ENCODE measurements at places on chromosomes 11 and 22.

DNA sequence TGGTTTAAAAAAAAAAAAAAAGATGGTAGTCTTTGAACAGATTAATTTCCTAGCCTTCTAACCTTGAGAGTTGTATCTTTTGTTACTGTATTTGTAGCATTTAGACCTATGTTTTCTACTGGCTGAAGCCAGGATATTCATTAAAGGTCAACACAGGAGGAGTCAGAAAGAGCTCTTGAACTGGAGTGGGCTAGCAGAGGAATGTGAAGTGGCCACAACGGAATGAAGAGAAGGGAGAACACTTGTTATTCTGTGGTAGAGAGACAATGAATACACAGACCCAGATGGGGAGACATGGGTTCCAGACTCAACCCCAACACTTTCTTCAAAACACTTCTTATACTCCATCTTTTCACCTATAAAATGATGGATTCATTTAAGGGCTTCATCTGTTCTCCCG, 88.1 kb downstream of the RELT start:
- no peak for DNase-seq

DNA sequence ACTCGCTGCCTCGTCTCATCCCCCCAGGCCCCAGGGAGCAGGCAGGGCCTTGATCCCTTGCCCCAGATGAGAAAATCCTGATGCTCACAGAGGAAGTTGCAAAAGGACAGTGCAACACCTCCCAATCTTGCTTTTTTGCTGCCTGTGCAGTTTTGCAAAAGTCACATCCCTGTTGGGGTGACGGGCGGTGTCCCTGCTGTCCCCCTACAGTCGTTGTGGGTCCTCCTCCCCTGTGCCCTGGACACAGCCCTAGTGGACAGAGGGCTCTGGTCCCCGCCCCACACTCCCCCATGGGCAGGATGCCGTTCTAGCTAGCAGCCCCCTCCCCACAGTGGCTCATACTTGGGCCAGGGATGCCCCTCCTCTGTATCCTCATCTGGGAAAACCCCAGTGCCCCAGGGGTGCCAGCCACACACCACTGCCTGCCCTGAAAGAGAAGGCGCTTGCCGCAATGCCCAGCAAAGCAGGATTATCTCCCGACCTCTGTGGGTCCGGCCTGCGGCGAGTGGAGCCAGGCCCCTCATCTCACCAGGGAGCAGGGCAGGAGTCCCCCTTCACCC, 18.4 kb upstream of the CTSD start:
- peak; percentile 20 for DNase-seq

DNA sequence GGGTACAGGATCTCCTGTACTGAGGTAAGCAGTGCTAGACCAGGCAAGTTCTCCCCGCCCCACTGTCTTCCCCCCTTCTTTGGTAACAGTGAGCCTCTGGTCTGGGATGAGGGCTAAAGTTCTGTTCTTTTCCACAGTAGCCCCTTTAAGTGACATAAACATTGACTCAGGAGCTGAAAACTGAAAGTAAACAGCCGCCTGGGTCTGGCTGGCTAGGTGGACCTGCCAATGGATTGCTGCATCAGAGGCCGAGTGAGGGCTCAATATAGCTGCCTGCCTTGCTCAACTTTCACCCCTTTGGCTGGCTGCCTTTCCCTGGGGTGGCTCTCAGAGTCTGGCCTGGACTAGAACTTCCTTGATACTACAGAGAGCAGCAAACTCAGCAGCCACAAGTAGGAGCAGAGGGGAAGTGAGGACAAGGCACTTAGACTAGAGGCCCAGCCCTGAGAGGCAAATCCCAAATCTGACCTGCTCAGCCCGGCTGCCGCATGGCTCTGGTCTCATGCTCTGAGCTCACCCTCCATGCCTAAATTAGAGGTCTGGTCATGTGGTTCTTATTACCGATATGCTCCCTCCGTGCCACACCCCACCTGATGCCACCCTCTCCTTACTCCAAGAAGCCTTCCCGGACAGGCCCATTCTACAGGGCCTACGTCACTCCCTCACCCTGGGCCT, 9.6 kb upstream of the UCP3 start:
- no peak for DNase-seq

- no peak for DNase-seq
Measured at GRCh38 chr11:23280088-23280487, 419.8 kb upstream of the CCDC179 start.

DNA sequence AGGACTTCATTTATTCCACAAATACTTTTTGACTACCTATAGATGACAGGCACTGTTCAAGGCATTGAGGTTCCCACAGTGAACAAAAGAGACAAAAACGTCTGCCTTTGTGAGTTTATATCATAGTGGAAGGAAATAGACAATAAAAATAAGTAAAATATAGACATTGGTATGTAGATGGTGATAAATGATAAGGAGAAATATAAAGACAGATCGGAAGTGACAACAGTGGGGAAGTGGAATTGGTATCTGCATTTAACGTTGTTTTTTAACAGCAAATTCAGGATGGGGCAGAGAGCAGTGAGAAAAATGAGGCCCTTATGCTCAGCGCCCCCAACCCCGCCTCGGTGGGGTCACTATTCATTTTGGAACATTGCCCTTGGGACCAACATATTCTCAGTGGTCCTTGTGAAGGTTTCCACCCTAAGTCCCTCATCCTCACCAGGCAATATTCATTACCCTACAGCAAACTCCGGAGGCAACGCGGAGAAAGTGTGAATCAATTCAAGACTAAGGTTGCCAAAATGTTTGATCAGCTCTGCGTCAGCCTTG, 627 bp upstream of the PEX26 start:
- DNase-seq: no peak

DNA sequence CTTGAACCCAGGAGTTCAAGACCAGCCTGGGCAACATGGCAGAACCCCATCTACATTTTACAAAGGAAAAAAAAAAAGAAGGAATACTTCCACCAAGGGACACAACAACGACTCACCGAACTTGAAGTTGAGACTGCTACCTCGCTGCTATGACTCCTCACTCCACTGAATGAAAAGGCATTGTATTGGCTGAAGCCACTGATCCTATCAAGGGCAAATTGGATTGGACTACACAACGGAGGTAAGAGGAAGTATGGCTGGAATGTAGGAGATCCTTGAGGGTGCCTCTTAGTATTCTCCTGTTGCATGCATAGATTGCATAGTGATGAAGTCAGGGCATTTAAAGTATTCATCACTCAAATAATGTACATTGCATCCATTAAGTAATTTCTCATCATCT, 97.9 kb downstream of the CWF19L2 start:
- DNase-seq: no peak

DNA sequence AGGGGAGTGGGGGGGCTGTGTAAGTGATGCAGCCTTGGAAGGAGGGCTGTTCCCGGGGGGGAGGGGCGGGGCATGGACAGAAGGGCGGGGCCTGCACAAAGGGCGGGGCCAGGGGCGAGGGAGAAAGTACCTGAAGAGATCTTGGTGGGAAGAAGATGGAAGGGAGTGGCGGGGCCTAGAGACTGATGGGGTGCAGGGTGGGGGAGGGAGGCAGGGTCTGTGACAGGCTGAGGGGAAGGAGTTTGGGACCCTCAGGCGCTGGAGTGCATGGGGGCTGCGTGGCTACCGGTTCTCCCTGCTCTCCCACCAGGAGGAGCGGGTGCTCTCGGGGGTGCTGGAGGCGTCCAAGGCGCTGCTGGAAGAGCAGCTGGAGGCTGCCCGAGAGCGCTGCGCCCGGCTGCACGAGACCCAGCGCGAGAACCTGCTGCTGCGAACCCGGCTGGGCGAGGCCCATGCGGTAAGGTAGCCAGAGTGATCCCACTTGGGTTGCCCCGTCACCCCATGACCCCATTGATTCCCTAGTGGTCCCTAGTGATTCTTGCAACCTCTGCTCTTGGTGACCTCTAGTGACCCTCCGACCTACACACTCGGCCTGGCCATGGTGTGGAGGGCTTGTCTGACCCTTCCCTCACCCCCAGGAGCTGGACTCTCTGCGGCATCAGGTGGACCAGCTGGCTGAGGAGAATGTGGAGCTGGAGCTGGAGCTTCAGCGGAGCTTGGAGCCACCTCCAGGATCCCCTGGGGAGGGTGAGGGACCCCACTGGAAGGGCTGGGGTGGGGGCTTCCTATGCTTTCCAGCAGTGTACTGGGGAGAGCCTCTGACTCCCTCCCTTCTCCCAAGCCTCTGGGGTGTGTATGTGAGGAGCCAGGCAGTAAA, 3.1 kb downstream of the CCDC88B start:
- no peak for DNase-seq

GRCh38 chr11:131824771-131825170, 454.4 kb downstream of the NTM start:
- no peak for DNase-seq

GRCh38 chr11:77142091-77142975, 14.3 kb downstream of the MYO7A start:
- DNase-seq: no peak

DNA sequence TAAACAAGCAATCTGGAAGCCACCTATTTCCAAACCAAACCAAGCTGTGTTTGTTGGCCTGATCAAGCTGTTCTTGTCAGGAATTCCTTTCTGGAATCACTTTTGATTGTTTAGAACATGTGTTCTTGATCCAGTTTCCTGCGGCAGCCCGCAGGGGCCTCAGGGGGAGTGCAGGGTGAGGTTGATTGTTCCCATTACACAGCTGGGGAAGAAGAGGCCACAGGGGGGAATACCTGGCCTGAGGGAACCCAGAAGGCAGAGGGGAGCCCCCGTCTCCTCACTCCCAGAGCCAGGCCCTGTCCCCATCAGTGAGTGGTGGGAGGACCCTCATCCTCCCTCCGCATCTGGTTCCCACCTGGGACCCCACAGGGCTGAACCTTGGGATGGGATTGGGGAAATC, 4.2 kb downstream of the MRGPRD start:
- DNase-seq: no peak

DNA sequence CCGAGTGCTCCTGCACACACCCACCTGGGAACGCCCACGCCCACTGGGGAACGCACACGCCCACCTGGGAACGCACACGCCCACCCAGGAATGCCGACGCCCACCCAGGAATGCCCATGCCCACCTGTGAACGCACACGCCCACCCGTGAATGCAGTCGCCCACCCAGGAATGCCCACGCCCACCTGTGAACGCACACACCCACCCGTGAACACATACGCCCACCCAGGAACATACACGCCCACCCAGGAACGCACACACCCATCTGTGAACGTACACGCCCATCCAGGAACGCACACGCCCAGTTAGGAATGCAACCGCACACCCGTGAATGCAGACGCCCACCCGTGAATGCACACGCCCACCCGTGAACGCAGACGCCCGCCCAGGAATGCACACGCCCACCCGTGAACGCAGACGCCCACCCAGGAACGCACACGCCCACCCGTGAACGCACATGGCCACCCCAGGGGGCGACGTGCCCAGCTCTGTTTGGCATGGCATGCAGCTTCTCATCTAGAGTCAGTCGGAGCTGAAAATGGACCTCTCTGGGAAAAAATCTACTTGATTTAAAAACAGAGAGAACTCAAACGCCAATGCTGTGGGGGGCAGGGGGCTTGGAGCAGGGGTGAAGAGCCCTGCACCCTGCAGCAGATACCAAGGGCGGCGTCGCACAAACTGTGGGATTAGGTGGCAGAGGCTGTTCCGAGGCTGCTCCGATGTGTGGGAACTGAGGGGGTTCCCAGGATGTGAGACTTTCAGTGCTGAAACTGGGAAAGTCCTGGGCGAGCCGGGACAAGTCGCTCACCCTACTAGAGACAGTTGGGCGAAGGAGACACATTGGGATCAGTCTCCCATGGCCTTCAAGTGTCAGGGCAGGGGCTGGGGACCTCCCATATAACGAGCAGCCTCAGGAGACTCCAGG, 83.3 kb downstream of the MYEOV start:
- no peak for DNase-seq

- DNase-seq: peak; percentile 22
Measured at GRCh38 chr11:104531075-104531474, 367.1 kb upstream of the PDGFD start.

DNA sequence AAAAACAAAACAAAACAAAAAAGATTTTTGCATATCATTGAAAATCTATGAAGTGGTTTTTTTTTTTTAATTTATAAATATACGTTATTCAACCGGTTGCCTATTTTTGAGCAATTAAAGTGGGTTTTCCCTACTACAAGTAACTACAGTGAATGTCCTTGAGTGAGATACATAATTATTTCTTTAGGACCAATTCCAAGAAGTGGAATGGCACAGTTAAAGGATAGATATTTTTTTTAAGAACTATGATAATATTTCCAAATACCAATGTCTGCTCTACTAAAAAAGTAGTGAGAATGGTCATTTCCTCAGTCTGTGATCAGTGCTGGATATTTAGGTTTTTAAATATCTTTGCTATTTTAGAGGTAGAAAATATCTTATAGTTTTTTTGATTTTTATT, 118.8 kb downstream of the TEAD1 start:
- no peak for DNase-seq

- DNase-seq: no peak
Measured at GRCh38 chr22:43550024-43550620, 138.3 kb downstream of the MPPED1 start.

DNA sequence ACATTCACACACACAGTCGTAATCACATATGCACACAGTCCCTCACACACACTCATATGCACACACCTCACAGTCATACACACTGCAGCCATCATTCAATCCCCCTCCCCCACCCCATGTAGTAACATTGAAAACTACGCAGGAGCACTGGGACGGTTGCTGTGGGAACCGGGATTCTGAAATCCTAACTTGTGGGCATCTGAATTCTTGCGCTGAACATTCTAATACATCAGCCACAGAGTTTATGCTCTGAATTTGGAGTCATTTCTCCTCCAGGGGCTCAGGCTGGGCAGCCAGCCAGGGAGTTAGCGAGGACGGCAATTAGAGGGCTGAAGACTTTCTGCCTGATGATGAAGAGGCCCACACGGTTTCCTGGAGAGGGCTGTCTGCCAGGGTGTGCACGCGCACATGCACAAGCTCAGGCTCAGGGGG, 32.7 kb downstream of the CD6 start:
- no peak for DNase-seq

- no peak for DNase-seq
Measured at GRCh38 chr11:68813773-68814172, 27.9 kb downstream of the CPT1A start.

GRCh38 chr11:69956669-69957190, 121.4 kb upstream of the ANO1 start:
- DNase-seq: no peak

GRCh38 chr11:133346137-133346536, 186.2 kb downstream of the OPCML start:
- no peak for DNase-seq

- no peak for DNase-seq
Measured at GRCh38 chr11:69398529-69399492, 82.7 kb upstream of the LINC01488 start.

- DNase-seq: no peak
Measured at GRCh38 chr11:68763181-68763721, 11.9 kb upstream of the TESMIN start.

- no peak for DNase-seq
Measured at GRCh38 chr11:587978-588380, 11.7 kb downstream of the PHRF1 start.

Measured in D341Med (cell line).